ENCODE measurements at places on chromosomes 4 and X.

DNA sequence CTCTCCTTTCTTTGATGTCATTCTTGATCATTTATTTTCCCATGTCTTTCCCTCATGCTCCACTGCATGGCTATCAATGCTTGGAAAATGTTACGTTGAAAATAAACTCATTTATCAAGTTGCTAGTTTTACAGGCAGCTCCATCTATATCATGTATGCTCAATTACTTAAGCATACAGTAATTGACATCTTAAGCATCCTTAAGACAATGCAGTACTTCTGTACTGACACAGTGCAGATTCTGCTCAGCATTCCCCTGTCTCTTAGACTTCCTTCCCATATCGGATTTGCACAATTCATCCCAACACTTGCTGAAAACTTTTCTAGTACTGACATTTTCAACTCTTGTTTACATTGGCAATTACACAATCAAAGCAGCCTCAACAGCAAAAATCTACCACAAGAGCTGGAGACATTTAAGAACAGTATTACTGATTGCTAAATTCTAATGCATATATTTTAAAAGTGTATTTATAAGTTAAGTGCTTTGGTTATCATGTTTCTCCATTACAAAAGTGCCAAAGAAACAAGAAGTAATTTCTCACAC is 165.6 kb downstream of the ATP10D start:
- H3K27ac ChIP-seq = no peak overlapping the region
- DNase-seq = no peak
- no peaks in the 10 kb centered on the region for H3K36me3 ChIP-seq

DNA sequence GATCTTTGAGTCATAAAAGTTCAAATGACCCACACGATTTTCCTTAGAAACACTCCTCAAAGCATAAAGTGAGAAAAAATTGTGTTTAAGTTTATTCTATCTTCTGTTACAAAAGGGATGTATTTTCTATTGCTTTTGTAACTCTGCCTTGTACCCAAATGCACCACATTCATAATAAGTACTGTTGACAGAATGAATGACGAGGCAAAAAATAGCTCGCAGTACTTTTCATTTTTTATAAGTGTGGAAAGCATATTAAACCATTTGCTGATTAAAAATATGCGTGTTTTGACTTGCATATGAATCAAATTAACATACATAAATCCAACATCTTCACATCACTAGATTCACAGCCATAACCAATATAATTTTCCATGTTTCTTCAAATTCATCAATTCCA is 11.2 kb upstream of the TSPAN5 start:
- no peaks in the 10 kb centered on the region for H3K36me3 ChIP-seq
- no peak overlapping the region for H3K27ac ChIP-seq
- H3K4me1 ChIP-seq = no peaks in the 10 kb centered on the region
- no peak overlapping the region for H3K4me3 ChIP-seq
- no peaks in the 10 kb centered on the region for H3K27me3 ChIP-seq
- no peak for DNase-seq

GRCh38 chr4:65696436-65696835 is 26.1 kb upstream of the EPHA5 start:
- H3K27ac ChIP-seq = no peak overlapping the region
- no peaks in the 10 kb centered on the region for H3K27me3 ChIP-seq
- no peaks in the 10 kb centered on the region for H3K36me3 ChIP-seq
- no peak overlapping the region for H3K4me3 ChIP-seq
- no peaks in the 10 kb centered on the region for H3K4me1 ChIP-seq

- DNase-seq = no peak
- no peak overlapping the region for H3K4me3 ChIP-seq
- no peaks in the 10 kb centered on the region for H3K27me3 ChIP-seq
- peaks cover 6% of the 10 kb centered on the region for H3K4me1 ChIP-seq
- H3K27ac ChIP-seq = peak overlapping the region; percentile 39
These were observed 139.5 kb downstream of the SH3KBP1 start for GRCh38 chrX:19747652-19748610.

DNA sequence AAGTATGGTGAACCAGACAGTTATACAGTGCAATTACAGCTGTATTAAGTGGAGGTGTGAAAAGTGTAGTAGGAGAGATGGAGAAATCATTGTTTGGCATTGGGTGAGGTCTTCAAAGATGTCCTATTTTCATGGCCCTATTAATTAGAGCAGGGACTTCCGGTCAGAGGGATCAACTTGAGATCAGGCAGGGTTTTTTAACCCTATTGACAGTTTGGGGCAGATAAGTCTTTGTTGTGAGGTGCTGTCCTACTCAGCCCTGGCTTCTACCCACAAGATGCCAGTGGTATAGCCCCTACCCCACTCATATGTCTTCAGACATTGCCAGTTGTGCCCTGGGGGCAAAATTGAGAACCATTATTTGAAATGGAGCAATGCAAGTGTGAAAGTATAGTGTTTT is 9.9 kb downstream of the USP9X start:
- H3K4me3 ChIP-seq = no peak overlapping the region
- peaks cover 5% of the 10 kb centered on the region for H3K4me1 ChIP-seq
- DNase-seq = no peak
- H3K27me3 ChIP-seq = no peaks in the 10 kb centered on the region
- no peak overlapping the region for H3K27ac ChIP-seq

GRCh38 chr4:109029987-109030386 is 267.1 kb upstream of the ETNPPL start:
- no peak overlapping the region for H3K27ac ChIP-seq
- H3K4me3 ChIP-seq = no peak overlapping the region
- no peaks in the 10 kb centered on the region for H3K27me3 ChIP-seq

DNA sequence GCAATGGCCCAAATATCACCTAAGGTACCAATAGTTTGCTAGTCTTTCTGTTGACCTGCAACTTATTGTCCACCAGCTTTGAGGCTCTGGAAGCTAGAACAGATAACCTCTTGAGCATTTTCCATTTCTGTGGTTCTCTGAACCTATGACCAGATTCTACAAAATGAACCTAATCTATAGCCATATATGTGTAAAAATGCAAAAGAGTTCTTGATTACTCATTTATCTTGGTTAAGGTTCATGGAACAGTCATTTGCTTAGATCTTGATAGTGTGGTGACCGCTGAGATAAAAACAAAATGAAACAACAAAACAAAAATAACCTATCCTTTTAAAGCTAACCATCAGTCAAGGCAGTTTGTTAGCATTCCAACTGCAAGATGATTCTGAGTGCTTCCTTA is 9.3 kb upstream of the GATB start:
- no peak overlapping the region for H3K4me3 ChIP-seq
- no peaks in the 10 kb centered on the region for H3K36me3 ChIP-seq
- no peak overlapping the region for H3K27ac ChIP-seq
- no peak for DNase-seq

DNA sequence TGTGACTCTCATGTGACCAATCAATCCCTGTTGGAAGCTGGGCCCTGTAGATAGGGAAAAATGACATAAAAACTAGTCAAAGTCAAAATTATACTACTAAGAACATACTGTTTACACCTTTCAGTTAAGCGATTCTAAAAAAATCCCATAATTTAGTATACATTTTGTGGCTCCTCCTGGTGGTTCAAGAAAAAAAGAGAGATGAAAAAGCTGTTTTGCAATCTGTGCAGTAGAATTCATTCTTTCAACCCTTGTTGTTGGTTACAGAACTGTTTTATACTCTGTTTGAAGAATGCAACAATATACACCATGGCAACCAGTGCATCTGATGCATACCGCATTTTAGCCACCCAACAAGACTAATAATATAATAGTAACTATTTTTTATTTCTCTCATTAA is 66.8 kb upstream of the ANK2 start:
- no peaks in the 10 kb centered on the region for H3K27me3 ChIP-seq
- H3K4me3 ChIP-seq = no peak overlapping the region
- no peak for DNase-seq
- H3K4me1 ChIP-seq = no peaks in the 10 kb centered on the region

DNA sequence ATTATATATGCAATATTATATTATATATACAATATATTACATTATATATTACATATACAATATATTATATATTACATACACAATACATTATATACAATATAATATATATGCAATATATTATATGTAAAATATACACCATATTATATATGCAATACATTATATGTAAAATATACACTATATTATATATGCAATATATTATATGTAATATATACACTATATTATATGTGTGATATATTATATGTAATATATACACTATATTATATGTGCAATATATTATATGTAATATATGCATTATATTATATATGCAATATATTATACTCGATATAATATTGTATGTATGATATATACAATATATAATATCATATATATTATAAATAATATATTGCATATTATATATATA is 457.4 kb downstream of the SMARCA1 start:
- H3K4me1 ChIP-seq = no peaks in the 10 kb centered on the region
- no peaks in the 10 kb centered on the region for H3K36me3 ChIP-seq
- H3K4me3 ChIP-seq = no peak overlapping the region
- no peak for DNase-seq
- H3K27ac ChIP-seq = no peak overlapping the region

DNA sequence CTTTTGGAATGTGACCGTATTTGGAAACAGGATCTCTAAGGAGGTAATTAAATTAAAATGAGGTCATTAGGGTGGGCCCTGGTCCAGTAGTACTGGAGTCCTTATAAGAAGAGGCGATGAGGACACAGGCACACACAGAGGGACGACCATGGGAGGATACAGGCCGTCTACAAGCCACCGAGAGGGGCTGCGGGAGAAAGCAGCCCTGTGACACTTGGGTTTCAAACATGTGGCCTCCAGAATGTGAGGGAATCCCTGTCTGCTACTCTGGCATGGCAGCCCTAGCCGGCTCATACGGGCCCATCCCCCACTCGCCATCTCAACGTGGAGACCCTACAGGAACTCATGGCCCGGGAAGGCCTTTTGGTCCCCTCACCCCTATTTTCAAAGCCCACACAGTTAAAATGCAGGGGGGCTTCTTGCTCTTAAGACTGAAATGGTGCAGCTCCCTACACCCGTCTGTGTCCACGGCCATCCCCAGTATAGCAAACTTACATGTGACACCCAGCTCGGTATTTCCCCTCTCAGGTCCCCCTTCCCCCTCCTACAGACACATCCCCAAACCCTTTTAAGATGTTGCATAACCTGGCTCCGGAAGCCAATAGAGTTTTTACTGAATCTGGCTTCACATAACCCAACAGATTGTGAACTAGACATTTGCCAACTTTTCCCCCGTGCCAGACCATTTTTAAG is 124.1 kb upstream of the TBL1X start:
- peaks cover 7% of the 10 kb centered on the region for H3K4me1 ChIP-seq
- DNase-seq = peak; percentile 78
- no peak overlapping the region for H3K4me3 ChIP-seq

DNA sequence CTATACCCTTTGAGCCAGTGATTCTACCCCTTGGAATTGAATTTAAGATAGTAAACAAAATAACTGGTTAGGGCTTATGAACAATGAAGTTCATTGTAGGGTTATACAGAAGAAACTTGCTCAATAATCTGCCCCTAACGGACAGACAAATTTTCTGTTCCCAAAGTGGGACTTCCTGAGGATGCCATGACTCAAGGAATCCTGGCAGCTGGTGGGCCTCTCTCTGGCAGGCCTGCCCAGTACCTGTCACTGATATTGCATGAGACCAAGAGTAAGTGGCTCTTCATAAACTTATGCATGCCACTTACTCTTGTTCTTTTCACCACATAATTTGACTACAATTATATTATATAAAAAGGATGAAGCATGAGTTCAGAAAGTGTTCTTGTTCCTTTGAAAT is 41.5 kb downstream of the GPRIN3 start:
- H3K27ac ChIP-seq = no peak overlapping the region
- H3K4me3 ChIP-seq = no peak overlapping the region
- no peaks in the 10 kb centered on the region for H3K27me3 ChIP-seq

- H3K27ac ChIP-seq = no peak overlapping the region
- DNase-seq = no peak
- no peaks in the 10 kb centered on the region for H3K36me3 ChIP-seq
- no peaks in the 10 kb centered on the region for H3K27me3 ChIP-seq
These were observed 973.9 kb upstream of the POU3F4 start for GRCh38 chrX:82534086-82534597.

GRCh38 chr4:23728971-23729370 is 160.9 kb downstream of the PPARGC1A start:
- H3K27ac ChIP-seq = no peak overlapping the region
- no peak for DNase-seq
- no peaks in the 10 kb centered on the region for H3K27me3 ChIP-seq
- no peaks in the 10 kb centered on the region for H3K36me3 ChIP-seq
- no peaks in the 10 kb centered on the region for H3K4me1 ChIP-seq

DNA sequence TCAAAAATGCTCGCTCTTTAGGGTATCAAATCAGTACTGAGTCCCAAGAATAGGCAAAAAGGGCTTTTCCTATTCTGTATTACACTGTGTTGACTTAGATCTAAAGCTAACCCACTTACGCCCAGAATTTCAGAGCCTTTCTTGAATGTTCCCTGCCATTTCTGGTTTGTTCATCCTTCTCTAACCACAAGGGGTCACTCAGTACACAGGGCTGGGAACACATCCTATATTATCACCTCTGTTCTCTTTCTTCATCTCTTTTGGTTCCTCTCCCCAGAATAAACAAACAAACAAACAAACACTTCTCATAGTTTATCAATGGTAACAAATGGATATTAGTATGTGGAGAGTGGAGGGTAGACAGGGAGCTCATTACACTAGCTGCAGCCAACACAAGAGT is 25.5 kb upstream of the MORC4 start:
- H3K27me3 ChIP-seq = no peaks in the 10 kb centered on the region
- H3K4me3 ChIP-seq = no peak overlapping the region
- no peak for DNase-seq
- no peaks in the 10 kb centered on the region for H3K4me1 ChIP-seq
- H3K27ac ChIP-seq = no peak overlapping the region
- no peaks in the 10 kb centered on the region for H3K36me3 ChIP-seq

DNA sequence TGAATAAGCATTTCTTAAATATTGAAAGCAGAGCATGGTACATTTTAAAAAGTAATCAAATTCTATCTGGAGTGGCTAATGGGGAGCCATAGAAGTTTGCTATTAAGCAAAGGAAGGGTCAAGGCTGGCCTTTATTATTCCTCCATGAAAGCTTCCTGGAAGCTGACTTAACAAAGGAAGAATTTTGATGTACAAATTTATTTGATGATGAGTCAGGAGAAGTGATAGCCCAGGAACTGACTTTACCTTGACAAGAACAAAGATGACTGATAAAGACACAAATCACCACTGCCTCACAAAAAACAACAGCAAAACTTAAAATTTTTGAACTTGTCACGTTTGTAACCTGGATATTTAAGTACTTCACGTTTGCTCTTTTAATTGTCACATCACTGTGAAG is 872.1 kb downstream of the PCDH7 start:
- H3K27ac ChIP-seq = no peak overlapping the region
- H3K36me3 ChIP-seq = no peaks in the 10 kb centered on the region

DNA sequence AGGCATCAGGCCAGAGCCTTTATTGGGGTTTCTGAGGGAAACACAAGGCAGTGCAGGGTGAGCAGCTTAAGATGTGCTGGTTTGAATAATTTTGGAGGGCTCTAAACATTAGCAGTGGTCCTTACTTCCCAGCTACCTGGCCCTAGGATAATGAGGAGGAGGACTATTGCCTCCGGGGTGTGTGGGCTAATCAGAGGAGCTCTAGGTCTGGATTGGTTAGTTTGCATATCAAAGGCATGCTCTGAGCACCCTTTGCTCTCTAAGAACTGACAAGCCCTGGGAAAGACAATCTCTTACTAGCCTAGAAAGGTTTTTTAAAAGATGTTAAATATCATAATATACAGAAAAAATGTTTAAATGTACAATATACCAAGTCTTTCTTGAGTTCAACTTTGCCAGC is 58.4 kb downstream of the RXFP1 start:
- no peaks in the 10 kb centered on the region for H3K4me1 ChIP-seq
- no peak overlapping the region for H3K4me3 ChIP-seq

- H3K4me1 ChIP-seq = peaks cover 9% of the 10 kb centered on the region
- DNase-seq = no peak
- H3K36me3 ChIP-seq = no peaks in the 10 kb centered on the region
- H3K27ac ChIP-seq = peak overlapping the region; percentile 47
- no peaks in the 10 kb centered on the region for H3K27me3 ChIP-seq
- H3K4me3 ChIP-seq = no peak overlapping the region
These were observed 94.9 kb upstream of the MYOZ2 start for GRCh38 chr4:119040694-119041185.

Measured in upper lobe of left lung (tissue), 6 donors.